Stimulated activated CD8-positive, alpha-beta memory T cell treated with anti-CD3 and anti-CD28 coated beads, Interleukin-7, amount 100 ng/mL, for 1 hour (primary cell): ENCODE measurements at places on chromosomes 6 and 20.

DNA sequence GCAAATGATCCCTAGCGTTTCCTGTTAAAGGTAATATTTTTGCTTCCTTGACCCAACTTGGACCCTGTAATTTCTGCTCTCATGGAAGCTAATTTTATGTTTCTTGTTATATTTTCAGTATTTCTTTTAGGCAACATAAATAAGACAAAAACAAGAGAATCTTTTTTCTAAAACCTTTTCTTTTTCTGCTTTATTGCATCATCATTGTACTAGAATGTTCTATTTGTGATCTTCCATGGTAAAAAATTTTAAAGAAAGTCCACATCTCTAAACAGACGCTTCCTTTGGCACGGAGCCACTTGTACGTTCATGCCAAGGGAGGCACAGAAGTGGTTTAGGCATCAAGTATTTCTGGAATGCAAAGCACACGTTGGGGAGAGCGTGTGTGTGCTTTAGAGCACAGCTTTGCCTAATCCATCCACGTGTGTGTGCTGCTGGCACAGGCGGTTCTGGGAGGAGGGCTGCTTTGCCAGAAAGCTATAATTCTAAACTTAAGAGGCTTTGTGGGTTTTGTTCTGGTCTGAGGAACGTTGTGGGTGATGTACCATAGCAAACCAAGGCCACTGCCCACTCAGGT lies 98.3 kb downstream of the SASH1 start:
- no peak for DNase-seq

DNA sequence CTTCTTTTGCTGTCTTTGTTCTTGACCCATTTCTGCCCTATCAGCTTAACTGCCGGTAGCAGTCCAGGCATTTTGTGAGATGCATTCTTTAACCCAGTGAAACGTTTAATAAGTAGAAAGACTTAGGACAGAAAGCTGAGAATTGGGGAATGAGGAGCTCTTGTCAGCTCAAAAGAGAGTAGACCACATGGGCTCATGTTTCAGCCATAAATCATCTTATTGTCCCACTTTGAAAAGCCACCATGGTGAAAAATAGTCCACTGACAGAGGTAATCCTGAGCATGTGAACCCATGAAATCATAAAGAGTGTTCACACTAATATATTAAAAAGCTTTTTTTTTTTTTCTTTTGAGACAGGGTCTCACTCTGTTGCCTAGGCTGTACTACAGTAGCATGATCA lies 16.3 kb downstream of the ORC3 start:
- no peak for DNase-seq

DNA sequence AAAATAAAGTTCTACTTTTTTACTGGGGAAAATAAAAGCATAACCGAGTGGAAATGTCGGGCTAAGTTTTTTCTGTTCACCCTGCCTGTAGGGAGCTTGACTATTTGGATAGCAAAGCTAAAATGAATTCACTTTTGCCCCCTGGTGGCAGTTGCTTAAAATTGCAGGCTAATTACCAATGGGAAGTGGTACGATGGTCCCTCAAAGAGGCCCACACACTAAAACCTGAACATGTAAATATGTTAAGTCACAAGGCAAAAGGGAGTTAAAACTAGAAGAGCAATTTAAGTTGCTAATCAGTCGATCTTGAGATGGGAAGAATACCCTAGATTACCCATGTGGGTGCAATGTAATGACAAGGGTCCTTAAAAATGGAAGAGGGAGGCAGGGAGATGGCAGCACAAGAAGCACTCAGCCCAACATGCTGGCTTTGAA lies 916 bp upstream of the SUN5 start:
- DNase-seq = no peak

- no peak for DNase-seq
Observed at GRCh38 chr6:17281100-17281496, at the start of gene RBM24. RBM24 (plus strand) TSS chr6:17281361; CDS start chr6:17281582, 221 bp downstream.

DNA sequence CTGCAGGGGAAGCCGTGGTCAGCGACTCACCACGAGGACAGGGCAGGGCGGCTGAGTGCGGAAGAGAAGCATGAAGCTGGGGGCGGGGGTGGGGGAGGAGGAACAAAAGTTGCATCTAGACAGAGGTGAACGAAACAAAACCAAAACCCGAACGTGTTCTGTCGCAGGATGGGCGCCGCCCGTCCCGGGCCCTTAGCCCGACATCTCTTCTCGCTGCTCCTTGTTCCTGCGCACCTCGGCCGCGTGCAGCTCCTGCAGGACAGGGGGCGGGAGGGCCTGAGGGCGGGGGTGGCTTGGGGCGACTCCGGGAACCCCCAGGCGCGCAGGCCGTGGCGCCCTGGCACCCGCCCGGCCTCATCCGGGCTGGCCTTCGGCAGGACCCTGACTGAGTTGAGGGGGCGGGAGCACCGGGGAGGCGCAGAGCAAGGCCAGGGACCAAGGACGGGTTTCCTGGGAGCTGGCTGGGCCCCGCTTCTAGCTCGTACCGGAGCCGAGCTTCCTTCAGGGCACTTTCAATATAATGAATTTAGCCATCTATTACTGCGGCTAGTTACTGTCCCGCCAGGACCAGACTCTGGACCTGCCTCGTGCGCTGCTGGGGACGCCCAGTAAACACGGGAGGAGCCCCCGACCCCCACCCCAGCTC lies 12.0 kb downstream of the STMN3 start:
- DNase-seq = no peak

DNA sequence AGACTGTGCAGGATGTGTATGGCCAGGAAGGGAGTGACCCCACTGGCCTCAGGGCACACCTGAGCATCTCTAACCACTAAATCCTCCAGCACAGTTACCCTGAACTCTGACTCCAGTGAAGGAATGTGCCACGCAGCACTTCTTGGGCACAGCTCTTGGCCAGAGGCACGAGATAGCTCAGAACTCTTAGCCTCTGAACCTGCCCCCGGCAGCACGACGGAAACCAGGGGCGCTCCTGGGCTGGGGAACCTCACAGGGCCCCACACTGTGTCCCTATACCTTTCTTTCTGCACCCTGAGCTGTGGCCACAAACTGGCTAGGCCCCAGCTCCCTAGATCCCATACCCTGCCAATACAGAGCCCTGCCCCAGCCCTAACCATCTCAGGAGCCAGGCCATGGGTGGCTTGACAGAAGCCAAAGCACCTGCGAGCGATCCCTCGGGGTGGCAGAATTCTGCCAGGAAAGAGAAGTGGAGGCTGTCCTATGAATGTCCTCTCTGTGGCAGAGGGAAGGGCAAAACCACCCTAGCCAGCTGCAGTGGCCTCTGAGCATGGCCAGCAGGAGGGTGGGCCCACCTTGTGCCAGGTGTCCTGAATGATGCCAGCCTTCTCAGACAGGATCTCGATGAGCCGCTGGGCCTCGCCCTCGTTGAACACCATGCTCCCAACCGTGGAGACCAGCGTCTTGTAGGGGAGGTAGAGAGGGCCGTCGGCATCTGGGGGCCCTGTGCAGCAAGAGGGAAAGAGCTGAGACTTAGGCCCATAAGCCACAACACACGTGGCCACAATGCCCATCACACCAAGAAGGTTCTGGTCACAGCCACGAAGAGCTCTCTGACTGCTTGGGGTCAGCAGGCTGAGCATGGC lies 39.4 kb downstream of the RRBP1 start:
- DNase-seq = no peak

DNA sequence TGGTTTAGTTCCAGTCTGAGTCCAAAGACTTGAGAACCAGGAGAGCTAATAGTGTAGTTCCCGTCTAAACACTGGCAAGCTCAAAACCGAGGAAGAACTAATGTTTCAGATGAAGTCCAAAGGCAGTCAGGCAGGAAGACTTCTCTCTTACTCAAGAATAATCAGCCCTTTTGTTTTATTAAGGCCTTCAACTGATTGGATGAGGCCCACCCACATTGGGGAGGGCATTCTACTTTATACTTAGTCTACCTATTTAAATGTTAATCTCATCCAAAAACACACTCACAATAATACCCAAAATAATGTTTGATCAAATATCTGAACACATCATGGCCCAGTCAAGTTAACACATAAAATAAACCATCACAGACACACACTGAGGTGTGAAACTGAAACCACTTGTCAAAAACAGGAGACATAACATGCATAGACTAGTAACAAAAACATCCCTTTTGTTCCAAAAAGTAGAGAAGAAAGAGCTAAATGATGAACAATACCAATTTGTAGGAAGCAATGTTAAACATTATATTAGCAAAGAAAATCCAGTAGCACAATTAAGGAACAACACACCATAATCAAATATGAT lies 50.2 kb upstream of the SENP6 start:
- DNase-seq = no peak

DNA sequence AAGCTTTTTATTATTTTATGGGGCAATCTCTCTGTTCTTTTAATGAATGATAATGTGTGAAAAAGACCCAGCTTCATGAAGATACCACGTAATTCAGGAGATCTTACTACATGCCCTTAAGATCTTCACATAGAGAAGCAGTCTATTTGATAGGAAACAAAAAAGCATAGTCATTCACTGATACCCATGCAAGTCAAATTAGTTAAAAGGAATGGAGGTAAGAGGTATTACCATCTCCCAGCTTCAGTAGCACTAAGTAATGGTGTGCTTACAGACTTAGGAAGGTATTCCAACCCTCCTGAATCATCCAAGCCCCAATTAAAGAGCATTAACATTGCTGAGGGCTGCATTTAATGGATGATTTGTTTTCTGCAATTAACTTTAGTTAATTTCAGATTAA lies 364.7 kb downstream of the SYNE1 start:
- DNase-seq = no peak

- DNase-seq = no peak
Observed at GRCh38 chr20:50348096-50348495, 157.5 kb downstream of the CEBPB start.

- DNase-seq = no peak
Observed at GRCh38 chr6:89387516-89388201, 24.4 kb downstream of the RRAGD start.

GRCh38 chr20:50138120-50138478 lies 15.4 kb downstream of the PEDS1 start:
- DNase-seq = no peak

DNA sequence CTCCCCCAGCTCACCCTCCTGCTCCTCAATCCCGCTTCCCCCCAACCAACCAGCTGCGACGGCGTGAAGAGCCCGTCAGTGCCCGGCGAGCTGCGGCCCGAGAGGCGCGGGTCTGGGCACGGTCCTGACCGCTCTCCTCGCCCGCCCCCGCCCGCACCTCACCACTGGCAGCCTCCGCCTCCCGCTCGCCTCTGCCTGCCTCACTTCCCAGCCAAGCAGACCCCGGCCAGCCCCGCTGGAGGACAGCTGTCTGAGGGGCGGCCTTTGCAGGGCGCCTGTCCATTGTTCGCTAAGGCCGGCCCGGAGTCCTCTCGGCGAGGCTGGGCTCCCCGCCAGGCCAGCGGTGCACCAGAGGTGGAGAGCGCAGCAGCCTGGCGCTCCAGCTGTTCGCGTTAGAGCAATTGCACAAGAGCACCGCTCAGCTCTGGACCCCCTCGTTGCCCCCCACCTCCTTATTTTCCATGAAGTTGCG lies 1.3 kb downstream of the SOBP start:
- DNase-seq = no peak

- no peak for DNase-seq
Observed at GRCh38 chr20:34628026-34628425, 48.9 kb downstream of the PIGU start.

GRCh38 chr6:45513843-45514242 lies 136.1 kb upstream of the SUPT3H start:
- no peak for DNase-seq

GRCh38 chr6:74100719-74101287 lies 404.8 kb downstream of the CD109 start:
- DNase-seq = no peak

- no peak for DNase-seq
Observed at GRCh38 chr20:22768266-22769178, 184.2 kb upstream of the FOXA2 start.

GRCh38 chr20:50708845-50709635 lies 17.7 kb upstream of the RIPOR3 start:
- no peak for DNase-seq

GRCh38 chr20:10635476-10636208 lies 38.2 kb downstream of the JAG1 start:
- DNase-seq = no peak

GRCh38 chr6:14639983-14640599 lies 522.5 kb downstream of the CD83 start:
- DNase-seq = no peak

- DNase-seq = no peak
Observed at GRCh38 chr6:139531148-139532115, 157.0 kb upstream of the CITED2 start.

GRCh38 chr6:144284783-144285547 lies at the start of gene UTRN:
UTRN (plus strand) TSS chr6:144285335; CDS start chr6:144291829, 6,494 bp downstream.
- peak; percentile 13 for DNase-seq

- no peak for DNase-seq
Observed at GRCh38 chr20:23315099-23315498, 35.5 kb upstream of the NXT1 start.

GRCh38 chr6:137824556-137824879 lies 42.5 kb upstream of the TNFAIP3 start:
- DNase-seq = no peak
